Lower leg skin (tissue), 4 donors: ENCODE measurements at places on chromosomes 6 and 20.

DNA sequence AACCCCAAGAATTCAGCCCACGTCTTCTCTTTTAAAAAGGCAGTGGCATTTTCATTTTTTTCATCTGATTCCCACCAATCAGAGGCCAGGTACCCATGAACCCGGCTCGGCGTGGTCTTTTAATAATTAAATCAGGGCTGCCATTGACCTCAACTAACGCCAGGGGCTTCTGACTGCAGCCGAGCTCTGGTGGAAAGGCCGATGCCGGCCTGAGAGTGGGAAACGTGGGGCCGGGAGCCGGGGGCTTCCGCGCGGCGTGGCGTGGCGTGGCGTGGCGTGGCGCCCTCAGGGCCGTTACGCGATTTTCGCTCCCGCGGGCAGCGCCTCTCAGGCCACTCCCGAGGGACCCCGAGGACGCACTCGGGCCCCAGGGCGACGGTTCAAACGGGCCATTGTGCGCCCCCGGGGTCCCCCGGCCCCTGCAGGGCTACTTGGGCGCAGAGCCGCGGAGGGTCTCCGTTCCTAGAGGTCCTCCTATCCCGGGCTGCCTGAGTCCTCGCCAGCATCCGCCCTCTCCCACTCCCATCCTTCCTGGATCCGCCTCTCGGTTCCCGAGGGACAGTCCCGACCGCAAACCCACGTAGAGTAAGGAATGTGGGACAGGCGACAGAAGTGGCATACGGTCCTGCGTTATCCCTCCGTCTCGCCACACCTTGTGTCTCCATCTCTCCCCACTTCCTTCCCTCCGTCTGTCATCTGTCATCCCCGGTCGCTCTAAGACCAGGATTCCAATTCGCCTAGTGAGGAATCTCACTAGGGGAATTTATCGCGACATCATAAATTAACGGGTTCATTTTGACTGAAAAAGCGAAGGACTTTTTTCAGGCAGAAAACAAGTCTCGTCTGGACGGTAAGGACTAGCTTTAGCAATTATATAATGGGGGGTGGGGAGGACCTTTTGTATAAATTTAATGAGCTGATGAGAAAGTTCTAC is 876 bp upstream of the TBPL1 start:
- DNase-seq: peak; percentile 53

- DNase-seq: peak; percentile 58
These were observed 63.6 kb downstream of the HUS1B start for GRCh38 chr6:593139-593906.

DNA sequence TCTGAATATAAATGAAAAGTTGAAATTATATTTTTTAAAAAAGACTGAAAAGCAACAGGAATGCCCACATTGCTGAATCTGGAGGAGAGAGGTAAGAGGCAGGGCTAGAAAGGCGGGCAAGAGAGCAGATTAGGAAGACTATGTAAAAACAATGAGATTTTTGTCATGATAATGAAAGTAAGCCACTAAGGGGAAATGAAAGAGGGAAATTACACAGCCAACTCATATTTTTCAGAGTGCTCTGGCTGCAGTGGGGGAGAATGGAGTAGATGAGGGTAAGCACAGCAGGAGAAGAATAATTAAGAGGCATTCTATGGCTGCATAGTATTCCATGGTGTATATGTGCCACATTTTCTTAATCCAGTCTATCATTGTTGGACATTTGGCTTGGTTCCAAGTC is 281.9 kb downstream of the PKHD1 start:
- DNase-seq: no peak

DNA sequence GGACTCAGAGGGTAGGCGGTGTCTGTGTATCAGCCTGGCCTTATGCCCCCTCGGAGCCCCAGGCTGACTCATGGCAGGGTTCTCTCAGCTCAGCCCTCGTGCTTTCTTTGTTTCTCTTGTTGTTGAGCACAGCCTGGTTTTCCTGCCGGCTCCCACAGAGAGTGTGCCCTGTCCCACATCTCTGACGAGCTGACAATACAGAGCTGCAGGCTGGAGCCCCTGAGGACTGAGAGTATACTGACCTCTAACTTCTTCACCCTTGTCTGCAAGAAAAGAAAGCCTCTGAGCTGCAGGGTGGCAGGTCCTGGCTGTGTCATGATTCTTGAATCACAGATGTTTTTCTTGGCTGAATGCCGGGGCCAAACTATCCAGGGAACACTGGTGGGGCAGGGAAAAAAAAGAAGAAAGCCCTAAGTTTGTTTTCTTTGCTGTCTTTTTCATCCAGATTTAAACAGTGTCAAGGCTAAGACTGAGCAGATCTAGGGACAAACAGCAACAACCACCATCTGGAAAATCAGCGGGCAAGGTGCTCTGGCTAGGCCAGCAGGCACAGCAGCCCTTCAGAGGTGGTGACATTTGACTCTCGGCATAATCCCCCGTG is 63.3 kb upstream of the ZNF133 start:
- DNase-seq: peak; percentile 24

DNA sequence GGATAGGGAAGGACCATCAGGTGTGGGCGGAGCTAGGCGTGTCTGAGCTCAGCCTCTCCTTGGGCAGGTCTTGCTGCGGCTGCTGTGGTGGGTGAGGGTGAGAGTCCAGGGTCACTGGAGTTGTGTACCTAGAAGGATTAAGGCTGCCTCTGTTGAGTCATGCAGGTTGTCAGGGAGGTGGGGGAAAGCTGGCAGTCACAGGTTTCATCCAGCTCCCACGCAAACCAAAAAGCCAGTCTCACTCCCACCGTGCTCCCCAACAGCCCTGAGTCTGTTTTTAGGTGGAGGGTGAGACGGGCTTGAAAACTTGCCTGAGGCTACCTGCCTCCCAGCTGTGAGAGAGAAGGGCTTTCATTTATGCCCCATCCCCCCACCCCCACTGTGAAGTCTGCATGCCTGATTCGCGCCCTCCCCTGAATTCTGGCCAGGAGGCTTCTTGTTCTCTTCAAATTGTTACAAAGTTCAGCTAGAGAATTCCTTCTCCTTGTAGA is 161.5 kb downstream of the MYLK4 start:
- no peak for DNase-seq
